ENCODE measurements at places on chromosomes 7 and 10. TPM values are rescaled to one million over a fixed set of nuclear protein-coding genes. Genes with fewer than 3 reads are reported as not detected.

DNA sequence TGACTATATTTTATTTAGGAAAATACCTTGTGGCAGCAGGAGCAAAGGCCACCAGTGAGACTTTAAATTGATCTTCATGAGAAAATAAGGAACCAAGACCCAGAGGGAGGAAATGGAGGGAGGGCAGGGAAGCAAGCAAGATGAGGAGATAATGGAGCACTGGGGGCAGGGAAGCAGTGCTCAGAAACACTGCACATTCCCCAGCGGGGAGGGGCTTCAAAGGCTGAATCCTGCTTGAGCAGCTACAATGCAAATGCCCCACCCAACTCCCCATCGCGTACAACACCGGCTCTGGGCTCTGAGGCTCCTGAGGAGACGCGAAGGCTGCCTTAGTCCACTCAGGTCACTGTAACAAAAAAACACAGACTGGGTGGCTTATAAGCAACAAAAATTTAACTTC, 503.8 kb downstream of the GRID1 start:
- no peak for DNase-seq

- no peak for DNase-seq
Measured at GRCh38 chr7:52838981-52839411, 196.4 kb upstream of the POM121L12 start.

DNA sequence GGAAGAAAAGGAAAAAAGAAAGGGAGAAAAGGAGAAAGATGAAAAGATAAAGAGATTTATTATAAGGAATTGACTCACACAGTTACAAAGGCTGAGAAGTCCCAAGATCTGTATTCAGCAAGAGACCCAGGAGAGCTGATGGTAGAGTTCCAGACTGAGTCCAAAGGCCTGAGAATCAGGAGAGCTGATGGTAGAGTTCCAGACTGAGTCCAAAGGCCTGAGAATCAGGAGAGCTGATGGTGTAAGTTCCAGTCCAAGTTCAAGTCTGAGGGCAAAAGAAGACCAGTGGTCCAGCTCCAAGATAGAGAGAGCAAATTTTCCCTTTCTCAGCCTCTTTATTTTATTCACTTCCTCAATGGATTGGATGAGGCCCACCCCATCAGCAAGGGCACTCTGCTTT, 97.3 kb upstream of the AOAH start:
- DNase-seq = no peak

DNA sequence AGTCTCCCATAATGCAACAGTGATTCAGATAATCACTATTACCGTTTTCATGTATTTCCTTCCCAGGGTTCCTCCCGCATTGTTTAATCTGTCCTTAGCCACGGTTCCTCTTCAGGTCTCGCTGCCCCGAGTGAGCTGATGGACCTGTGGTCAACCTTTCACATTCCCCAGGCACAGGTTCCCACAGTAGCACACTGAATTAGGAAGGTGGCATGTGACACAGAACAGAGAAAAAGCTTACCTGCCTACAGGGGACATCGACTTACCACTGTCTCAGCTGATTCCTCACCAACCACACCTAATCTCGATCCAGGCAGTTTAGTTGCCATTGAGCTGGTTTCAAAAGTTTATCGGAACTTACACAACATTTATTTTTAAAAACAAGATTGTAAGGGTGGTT, 72.2 kb downstream of the MTURN start:
- DNase-seq = no peak

- no peak for DNase-seq
Measured at GRCh38 chr7:131222171-131222570, 105.5 kb upstream of the MKLN1 start.

- DNase-seq = peak; percentile 62
Measured at GRCh38 chr7:36207451-36208291, 54.6 kb downstream of the EEPD1 start.

DNA sequence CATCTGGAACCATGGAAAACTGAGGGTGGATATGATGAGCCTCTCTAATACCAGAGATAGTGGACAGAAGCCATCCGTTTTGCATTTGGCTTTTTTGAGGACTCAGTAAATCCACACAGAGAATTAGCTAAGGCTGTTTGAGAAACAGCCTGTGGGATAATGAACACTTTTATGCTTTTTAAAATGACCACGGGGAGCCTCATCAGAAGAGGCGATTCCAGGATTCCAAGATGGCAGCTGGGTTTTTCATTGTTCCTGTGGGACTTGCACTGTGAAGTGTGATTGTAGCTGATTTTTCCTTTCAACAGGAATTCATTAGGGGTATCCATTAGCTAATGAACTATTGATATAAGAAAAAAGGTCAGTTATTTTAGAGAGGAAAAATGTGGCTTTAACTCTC, 353.2 kb downstream of the AUTS2 start:
- no peak for DNase-seq

- no peak for DNase-seq
Measured at GRCh38 chr7:33750177-33750576, 155.2 kb upstream of the BMPER start.

DNA sequence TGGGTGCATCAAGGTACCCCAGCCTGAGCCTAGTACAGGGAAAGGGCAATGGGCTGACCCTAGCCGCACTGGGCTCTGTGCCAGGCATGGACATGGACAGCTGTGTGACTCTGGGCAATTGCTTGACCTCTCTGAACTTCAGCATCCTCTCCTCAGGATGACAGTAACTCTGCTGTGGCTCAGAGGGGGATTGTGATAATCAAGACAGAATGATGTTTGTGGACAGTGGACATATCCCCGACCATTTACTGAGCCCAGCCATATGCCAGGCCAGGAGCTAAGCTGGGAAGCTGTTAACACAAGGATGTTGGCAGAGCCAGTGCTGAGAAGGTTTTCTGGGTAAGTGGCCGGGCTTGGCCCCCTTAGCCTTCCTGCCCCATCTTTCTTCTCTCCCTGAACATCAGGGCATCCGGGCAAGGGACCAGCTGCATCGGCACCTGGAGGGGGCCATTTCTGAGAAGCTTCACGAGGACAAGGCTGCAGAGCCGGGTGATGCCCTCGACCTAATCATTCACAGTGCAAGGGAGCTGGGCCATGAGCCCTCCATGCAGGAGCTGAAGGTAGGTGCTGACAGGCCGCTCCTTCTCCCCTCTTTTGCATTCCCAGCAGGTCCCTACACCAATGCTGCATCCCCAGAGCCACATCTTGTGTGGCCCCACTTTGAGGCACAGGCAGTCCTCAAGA, 3.5 kb downstream of the CYP26C1 start:
- DNase-seq = no peak

- no peak for DNase-seq
Measured at GRCh38 chr10:61588770-61589211, 73.9 kb upstream of the CABCOCO1 start.

- DNase-seq = peak; percentile 95
Measured at GRCh38 chr10:119667562-119668328, 16.6 kb downstream of the BAG3 start.

GRCh38 chr10:44520651-44521050, 135.8 kb upstream of the CXCL12 start:
- no peak for DNase-seq

- peak; percentile 79 for DNase-seq
Measured at GRCh38 chr10:24444337-24444736, 235.4 kb downstream of the KIAA1217 start.

- no peak for DNase-seq
Measured at GRCh38 chr7:24604630-24605029, 31.4 kb downstream of the PALS2 start.

DNA sequence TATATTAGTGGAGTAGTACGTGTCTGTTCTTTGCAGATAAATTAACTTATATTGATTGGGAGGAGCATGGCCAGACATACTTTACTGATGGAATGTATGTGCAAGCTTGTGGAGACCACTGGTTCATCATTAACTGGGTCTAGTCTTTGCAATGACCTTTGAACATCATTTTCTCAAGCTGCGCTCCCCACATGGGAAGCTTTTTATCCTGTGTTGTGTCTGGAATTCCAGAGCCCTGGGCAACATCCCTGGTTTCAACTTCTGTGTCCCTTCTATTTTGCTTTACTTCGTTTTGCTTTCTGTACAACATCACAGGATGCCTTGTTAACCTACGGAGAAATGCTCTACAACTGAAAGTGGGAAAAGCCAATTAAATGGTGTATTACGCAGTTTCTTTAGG, 38.3 kb downstream of the MACROH2A2 start:
- DNase-seq = no peak

DNA sequence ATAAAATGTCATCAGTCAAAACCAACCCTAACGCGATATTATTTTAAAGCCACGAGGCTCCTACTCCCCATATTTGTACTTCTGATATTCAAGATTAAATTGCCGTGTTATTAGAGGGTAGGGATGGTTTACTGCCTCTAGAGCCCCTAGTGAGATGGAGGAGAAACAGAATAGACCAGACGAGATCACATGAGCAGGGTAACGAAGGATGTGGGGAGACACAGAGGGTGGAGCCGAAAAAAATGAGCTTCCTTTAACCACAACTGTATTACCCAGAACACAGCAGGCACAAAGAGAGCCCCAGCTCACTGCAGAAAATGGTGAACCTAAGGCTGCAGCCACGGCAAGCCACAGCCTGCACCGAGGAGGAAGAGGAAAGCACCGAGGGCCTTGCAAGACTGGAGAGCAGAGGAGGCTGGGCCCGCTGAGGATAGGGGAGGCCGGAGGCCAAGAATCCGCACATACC, 14.3 kb downstream of the ZC3HAV1 start:
- no peak for DNase-seq

- DNase-seq = no peak
Measured at GRCh38 chr10:80272793-80273522, 16.5 kb downstream of the MAT1A start.

- no peak for DNase-seq
Measured at GRCh38 chr10:130802301-130802700, 509.2 kb downstream of the TCERG1L start.

DNA sequence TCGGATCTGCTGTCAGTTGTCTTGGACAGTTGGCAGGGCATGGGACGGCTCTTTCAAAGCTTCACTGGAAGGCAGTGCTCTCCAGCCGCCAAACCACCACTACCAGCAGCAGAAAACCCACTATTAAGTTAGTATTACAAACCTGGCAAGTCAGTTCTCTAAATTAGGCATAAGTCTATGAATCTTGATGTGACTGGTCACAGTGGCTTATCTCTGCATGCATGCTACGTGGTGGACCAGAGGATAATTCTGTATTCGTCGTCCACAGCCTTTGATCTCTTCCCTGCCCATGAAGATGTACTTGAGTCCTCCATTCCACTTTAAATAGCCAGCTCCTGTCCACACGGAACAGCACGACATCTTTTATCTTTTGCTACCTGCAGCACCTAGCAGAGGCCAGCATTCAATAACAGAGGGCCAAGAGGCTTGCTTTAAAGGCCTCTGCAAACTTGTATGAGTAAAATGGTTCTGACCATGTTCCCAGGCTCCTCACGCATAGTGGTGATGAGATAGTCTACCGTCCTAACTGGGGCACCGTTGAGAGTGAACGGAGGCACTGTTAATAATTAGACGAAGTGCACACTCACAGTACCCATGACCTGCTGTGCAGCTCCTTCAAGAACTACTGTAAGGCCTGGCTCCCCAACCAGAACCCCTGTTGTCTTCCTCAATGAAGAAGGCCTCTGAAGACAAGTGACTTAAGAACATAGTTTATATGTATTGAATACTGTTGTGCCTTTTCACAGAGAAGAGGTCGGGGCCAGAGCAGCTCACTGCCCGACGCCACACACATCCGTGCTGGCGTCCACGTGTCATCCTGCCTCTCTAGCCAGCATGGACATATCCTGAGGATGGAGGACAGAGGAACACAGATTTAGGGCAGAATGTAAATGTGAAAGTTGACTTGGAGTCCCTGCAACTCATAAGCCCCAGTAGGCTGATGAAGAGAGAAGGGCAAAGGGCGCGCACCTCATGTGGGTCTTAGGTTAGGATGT, 1.0 kb downstream of the GPR146 start:
- DNase-seq = no peak

GRCh38 chr10:60040014-60040662, 133.8 kb upstream of the CCDC6 start:
- DNase-seq = no peak

DNA sequence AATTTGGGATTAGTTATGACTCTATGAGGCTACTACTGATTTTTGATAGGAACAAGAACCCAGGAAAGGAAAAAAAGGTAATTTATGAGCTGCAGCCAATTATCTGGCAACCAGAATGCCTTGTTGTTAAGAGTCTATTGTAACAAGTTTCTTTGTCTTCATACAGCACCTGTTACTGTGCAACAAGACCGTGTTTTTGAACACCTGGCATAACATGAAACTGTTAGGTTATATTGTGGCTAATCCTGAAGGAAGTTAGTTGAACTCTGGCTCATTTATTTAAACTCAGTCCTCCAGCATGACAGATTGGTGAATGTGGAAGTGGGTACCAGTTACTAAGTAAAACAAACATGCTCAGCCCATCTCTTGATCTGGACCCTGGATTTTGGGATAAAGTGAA, 33.0 kb downstream of the RALA start:
- DNase-seq = no peak

- peak; percentile 83 for DNase-seq
Measured at GRCh38 chr10:52621635-52622079, 150.9 kb downstream of the MBL2 start.

- no peak for DNase-seq
Measured at GRCh38 chr10:71671994-71672946, 47.3 kb downstream of the C10orf105 start.

DNA sequence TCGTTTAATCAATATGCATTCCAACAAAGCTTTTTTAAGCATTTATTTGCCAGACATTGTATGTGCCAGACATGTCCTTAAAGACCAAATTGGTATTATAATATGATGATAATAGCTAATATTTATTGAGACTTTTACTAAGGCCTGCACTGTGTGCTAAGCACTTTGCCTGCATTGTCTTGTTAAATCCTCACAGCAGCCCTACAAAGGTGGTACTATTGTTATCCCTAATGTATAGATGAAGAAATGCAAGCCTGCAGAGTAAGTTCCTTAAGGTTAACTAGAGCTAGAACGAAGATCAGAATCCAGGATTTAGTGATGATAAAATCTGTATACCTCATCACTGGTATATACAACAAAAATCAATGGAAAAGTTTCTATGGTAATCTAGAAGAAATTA, 5.3 kb upstream of the CAPZA2 start:
- no peak for DNase-seq

- no peak for DNase-seq
Measured at GRCh38 chr7:139127648-139128047, 18.1 kb upstream of the ZC3HAV1 start.

RPEL1 gene
- not detected for polyA plus RNA-seq

CALML5 gene
- not detected for polyA plus RNA-seq

CYTH3 gene
- 45.5 TPM for polyA plus RNA-seq

DLG5 gene
- polyA plus RNA-seq = 13.4 TPM

BPGM gene
- polyA plus RNA-seq = 25.0 TPM

Data from BJ (cell line).